Fibroblast of skin of left biceps (primary cell): ENCODE measurements at places on chromosomes 11 and 22.

- no peak for DNase-seq
Observed at GRCh38 chr22:37509059-37509860, 10.0 kb downstream of the CARD10 start.

DNA sequence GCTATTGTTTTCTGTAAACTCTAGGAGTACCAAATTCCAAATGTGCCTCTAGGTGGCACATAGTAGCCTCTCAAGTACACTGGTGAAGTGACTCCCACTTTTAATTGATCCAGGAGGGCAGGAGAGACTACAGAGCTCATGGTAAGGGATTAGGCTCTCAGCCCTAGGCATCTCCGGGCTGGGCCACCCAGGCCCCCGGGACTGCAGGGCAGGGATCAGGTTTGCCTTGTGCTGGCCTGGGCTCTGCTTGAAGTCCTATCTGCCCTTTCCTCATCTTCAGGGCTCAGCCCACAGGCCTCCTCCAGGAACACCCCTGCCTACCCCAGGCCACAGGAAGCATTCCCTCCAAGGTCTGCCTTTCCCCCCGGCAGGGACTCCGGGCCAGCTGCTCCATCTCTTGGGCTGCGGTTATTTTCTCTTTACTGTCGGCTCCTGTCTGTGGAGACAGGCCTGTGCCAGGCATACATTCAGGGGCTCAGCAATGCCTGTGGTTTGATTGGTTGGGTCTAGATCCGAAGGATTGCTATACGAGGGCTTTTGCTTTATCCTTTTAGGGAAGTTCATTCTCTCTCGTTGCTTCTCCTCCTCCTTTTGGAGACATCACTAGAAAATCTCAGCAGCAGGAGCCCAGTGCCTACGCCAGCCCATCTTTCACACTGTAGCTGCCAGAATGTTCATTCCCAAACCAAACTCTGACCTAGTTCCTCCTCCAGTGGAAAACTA, 32.8 kb downstream of the PARVA start:
- DNase-seq, result peak; percentile 73

- no peak for DNase-seq
Observed at GRCh38 chr11:108204376-108204775, 18.1 kb downstream of the NPAT start.

GRCh38 chr11:119744577-119744976, 15.6 kb upstream of the NECTIN1 start:
- DNase-seq, result no peak

GRCh38 chr11:83970061-83970671, 684.0 kb upstream of the CCDC90B start:
- DNase-seq, result no peak

GRCh38 chr11:93248602-93249001, 50.8 kb upstream of the SLC36A4 start:
- no peak for DNase-seq

DNA sequence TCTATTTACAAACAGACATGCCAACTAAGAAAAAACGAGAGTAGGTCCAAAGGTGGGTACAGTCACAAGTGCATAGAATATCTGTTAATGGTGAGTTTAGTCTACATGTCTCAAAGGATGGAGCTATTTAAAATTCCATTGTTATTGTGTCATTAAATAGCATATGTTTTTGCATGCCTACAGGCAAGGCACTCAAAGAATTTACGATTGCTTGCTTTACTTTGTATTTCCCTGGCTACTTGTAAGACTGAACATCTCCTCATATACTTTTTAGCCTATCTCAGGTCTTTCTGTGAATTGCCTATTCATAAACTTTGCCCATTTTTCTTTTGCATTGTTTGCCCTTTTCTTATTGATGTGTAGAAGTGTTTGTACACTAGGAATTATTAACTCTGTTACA, 39.7 kb downstream of the DEUP1 start:
- peak; percentile 27 for DNase-seq

DNA sequence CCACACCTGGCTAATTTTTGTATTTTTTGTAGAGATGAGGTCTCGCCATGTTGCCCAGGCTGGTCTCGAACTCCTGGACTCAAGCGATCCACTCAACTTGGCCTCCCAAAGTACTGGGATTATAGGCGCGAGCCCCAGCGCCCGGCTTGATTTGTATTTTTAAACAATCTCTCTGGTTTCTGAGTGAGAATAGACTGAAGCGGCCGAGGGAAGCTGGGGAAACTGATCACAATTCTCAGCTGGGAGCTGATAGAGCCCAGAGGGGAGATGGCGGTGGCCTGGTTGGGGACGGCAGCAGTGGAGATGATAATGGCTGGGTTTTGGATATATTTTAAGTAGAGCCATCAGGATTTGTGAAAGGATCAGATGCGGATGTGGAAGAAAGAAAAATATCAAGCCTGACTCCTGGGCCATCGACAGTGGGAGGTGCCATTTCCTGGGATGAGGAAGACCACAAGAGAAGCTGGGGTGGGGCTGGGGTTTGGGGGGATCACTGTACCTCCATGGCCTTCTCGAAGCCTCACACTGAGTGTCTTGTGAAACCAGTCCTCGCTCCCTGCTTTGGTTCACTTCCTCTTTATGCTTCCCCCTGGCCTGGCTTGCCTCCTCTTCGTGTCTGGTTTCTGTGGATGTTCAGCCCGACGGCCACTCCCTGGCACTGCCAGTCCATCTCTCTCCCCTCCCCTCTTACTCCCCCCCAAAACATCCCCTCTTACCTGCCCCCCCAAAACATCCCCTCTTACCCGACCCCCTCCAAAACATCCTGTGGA, 51.9 kb downstream of the IGLL1 start:
- no peak for DNase-seq

DNA sequence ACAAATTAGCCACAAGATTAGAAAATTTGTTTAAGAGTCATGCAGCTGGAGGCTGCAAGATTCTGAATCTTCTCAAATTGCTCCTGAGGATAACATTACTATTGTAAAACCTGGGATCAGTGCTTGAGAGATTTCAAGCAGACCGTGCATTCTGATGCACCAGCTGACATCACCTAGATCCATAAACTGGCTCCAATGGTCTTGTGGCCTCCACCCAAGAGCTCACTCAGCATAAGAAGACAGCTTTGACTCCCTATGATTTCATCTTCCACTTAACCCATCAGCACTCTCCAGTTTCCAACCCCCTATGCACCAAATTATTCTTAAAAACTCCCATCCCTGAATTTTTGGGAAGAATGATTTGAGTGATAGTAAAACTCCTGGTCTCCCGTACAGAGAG, 1007.9 kb upstream of the TENM4 start:
- DNase-seq, result no peak
